ENCODE measurements at places on chromosomes 16 and 17.

- DNase-seq = no peak
Measured at GRCh38 chr16:86886651-86887050, 308.3 kb downstream of the FOXL1 start.

DNA sequence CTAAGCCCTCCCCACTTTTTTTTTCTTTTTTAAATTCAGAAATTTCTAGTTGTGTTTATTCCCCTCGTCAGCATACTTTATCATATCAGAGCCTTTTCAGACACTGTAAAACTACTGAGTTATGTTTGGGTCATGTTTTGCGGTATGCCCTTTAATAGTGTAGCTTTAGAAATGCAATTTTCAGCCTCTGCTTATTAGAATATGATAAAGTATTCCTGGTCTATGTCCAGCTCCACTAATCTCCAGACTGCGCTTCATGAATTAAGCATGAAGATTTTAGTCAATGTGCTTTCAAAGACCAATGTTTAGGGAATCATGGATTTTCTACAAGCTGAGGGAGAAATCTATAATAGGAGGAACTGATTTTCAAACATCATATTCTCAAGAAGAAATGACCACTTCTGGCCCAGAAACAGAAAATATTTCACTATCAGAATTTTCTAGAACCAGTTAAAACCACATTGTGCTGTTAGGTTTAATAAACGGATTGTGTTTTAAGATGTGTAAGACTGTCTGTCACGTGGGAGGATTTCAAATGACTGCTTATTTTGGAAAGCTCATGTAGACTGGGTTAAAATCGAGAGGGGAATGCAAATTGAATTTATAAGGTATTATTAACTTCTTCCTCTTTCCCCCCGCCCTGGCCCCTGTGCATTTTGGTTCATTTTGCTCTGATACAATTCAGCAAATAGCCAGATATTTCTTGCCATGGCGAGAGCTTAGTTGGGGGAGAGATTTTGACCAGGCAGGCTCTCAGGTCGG lies 498.5 kb downstream of the WWOX start:
- no peak for DNase-seq

GRCh38 chr16:87324411-87325275 lies 7.5 kb upstream of the C16orf95 start:
- DNase-seq = no peak

DNA sequence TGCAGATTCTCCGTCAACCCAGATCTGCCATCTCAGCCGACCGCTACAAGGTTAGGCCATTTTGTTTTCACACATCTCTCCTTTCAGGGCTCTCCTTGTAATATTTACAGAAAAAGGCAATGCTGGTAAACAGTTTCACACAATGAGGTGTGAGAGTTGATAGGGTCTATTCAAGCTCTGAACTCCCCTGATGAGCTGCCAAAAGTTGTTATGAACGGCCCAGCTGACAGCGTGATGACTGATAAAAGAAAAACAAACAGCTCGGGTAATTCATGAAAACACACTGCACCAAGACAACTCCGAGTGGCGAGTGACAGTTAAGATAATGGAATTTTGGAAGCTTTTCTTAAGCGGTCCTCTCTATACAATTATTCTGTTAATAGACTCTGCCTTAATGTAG lies 68.1 kb upstream of the IRX5 start:
- no peak for DNase-seq

- no peak for DNase-seq
Measured at GRCh38 chr16:53081032-53081424, 26.2 kb downstream of the CHD9 start.

GRCh38 chr17:10337976-10338375 lies 34.8 kb downstream of the MYH13 start:
- no peak for DNase-seq

- DNase-seq = no peak
Measured at GRCh38 chr17:55265311-55266021, 706 bp downstream of the HLF start.

DNA sequence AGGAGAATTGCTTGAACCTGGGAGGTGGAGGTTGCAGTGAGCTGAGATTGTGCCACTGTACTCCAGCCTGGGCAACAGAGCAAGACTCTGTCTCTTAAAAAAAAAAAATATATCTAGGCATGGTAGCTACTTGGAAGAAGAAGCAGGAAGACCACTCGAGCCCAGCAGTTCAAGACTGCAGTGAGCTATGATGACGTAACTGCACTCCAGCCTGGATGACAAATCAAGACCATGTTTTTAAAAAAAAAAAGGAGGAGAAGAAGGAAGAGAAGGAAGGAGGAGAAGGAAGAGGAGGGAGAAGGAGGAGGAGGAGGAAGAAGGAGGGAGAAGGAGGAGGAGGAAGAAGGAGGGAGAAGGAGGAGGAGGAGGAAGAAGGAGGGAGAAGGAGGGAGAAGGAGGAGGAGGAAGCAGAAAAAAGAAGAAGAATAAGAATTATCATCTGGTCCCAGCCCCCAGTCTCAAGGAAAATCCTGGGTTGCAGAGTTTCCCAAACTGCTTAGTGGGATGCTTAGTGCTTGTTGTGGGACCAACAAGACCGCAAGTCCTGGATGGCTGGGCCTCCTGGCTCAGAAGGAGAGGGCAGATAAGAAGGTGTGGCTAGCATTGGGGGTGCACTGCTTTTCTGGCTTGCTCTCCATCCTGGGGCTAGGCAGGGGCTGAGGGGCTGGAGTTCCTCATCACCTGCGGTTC lies 3.7 kb upstream of the DRC7 start:
- no peak for DNase-seq

- no peak for DNase-seq
Measured at GRCh38 chr16:50224286-50224685, 42.1 kb upstream of the ADCY7 start.

- DNase-seq = no peak
Measured at GRCh38 chr16:83915081-83915480, 16.2 kb downstream of the MLYCD start.

DNA sequence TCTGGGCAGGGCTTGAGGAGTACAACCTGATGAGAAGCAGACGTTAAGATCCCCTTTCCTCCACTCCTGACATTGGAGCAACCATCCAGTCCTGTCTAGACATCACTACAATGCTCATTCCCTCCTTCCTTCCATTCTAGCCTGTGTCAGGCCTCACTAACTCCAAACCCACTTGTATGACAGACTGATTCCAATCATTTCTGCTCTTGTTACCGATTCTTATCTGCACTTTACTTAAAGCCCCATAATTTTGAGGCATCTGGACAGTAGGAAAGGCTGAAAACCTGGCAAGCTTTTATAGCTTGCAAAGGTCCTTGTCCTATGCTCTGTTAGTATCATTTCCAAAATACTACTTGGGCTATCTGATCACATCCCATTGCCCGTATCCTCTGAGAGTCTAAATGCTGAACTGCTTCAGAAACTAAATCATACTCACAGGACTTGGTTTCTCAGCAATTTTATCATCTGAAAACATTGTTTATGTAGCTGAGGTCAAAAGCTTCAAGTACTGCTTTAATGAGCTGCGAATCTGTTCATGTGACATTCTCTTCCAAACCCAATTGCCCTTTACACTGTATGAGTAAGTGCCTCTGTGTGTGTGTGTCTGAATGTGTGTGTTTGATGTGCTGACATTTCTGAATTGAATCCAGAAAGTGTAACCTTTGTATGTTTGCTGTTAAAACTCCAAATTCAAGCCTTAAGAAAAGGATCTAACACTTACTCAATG lies 57.2 kb upstream of the CACNG3 start:
- DNase-seq = no peak

DNA sequence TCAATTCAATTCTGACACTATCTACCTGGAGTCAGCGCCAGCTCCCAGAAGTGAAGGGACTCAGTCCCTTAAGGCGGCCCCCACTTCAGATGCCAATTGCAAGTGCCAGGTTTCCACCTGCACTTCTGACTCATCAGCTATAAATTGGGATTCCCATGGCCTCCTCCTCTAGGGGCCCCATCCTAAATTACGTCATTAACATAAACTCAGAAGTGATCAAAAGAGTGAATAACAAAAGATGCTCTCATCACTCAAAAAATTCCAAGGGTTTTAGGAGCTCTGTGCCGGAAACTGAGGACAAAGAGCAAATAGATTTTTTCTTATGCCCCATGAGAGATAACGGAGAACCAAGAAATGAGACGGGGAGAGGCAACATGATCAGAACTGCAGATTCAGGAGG lies 148.6 kb upstream of the IRX6 start:
- DNase-seq = no peak

DNA sequence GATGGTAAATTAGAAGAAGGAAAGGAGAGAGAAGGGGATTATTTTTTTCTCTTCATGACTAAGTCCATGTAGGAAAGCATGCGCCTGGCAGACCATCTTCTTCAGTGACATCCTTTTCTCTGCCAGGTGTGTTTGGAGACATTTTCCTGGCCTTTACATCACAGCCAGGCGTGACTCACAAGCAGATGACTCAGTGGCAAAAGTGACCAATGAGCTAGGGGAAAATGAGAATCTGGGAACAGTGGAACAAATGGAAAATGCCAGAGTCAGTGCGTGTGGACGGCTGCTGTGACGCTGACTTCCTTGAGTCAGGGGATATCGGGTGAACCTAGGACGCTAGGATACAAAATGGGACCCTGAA lies 9.4 kb downstream of the KIAA0513 start:
- DNase-seq = no peak

Measured in glomerular endothelial cell (primary cell).